ENCODE measurements at places on chromosomes 6 and 20.

DNA sequence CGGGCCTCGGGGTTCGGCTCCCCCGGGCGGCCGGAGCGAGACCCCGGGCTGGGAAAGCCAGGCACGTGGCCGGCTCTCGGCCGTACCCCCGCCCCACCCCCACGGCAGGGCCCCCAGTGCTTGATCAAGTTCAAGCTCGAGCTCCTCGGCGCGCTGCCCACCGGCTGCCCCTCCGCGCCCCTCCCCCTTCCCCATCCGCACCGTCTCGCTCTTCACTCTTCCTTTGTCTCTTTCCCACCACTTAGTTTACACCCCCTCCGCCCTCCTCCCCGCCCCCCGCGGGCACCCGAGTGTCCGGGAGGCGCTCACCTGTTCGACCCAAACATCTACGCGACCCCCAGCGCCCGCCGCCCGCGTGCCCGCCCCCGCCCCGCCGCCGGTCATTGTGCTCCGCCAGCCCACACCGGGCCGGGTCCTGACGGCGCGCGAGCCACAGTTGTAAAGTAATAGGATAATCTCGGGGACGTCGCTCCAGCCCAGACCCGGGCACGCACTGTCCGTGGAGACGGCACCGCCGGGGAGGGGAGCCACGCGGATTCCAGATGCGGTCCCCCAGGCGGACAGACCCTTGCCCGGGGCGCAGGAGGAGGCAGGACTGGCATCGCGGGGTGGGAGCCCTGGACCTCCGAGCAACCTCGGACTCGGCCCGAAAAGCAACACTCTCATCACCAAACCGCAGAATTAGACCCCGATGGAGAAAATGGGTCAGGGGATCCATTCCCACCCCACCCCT, 100.7 kb downstream of the NOL4L start:
- DNase-seq, result peak; percentile 66

DNA sequence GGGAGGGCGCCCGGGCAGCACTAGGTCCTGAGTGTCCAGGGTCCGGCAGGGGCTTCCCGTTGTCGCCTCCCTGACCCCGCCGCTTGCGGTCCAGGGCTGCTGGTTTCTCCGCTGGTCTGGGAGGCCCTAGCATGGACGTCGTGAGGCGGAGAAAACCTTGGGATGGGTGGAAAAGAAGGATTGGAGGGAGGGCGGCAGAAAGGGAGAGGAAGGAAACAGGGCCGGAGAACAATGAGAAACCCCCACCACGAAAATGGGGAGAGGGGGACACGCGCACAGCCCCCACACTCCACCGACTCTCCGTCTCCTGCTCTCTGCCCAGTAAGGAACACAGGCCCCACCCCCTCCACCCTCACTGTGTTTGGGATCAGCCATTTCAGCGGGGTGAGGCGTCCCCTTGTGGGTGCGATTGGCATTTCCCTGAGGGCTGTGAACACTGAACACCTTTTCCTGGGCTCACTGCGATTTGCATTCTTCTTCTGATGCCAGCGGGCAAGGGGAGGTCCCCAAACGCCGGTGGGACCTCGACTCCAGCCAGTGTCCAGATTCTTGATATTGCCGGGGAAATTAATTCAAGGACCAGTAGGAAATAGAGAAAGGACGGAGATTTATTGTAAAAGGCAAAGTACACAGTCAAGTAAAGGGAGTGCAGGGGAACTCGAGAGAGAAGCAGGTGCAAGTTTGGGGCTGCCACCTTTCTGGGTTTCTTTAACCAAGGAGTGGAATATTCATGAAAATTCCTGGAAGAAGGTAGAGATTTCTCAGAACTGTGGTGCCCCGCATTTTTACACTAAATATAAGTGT, 3.3 kb upstream of the RAET1G start:
- peak; percentile 89 for DNase-seq

GRCh38 chr20:16158976-16159286, 414.3 kb downstream of the KIF16B start:
- DNase-seq, result no peak

GRCh38 chr6:34393191-34393965, 909 bp upstream of the NUDT3 start:
- no peak for DNase-seq

- peak; percentile 54 for DNase-seq
Measured at GRCh38 chr6:6771964-6772363, 183.4 kb downstream of the LY86 start.

DNA sequence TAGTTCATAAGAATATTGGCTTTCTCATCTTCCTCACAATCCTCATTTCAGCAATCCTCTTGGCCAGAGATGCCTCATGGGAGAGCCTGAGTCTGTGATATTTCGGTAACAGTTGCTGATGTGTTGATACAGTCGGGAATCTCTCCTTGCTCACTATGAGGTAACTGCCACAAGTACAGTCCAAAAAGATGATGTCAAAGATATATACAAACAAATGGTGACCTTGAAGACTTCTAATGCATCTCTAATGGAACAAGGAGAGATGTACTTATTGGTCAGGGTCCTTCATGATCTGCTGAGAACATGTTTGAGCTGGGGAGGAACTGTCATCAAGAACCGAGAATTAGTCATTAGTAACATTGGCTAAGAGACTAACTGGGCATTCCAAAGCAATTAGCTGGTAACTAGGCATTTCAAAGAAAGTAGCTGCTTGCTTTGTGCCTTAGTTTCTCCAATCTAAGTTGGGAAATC, 56.1 kb downstream of the FILIP1 start:
- no peak for DNase-seq

GRCh38 chr6:156832231-156832647, 55.1 kb downstream of the ARID1B start:
- DNase-seq, result no peak

DNA sequence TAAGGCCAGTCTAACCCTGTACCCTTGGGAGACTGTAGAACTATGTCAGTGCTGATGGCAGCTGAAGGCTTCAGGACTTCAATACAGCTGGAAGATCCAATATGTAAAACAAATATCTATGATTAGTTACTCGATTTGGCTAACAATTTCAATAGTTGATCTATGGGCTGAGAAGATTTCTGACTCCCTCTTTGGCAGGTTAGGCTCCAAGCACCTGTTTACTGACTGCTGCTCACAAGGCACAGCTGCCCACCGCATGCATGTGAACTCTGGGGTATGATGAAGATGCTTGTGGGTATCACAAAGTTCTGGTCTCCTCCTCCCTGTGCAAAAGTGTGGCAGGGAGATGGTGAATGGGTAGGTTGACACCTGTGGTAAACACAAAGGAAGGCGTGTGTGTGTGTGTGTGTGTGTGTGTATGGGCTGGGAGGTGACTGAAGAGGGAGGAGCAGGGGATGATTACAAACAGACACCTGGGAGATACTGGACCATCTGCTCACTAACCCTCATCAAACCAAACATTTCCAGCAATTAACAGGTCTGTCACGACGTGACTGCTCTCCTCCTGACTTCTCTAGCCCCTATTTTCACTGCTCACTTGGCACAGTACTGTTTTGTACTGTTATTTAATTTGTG, 18.1 kb downstream of the ELMO2 start:
- DNase-seq, result peak; percentile 55

DNA sequence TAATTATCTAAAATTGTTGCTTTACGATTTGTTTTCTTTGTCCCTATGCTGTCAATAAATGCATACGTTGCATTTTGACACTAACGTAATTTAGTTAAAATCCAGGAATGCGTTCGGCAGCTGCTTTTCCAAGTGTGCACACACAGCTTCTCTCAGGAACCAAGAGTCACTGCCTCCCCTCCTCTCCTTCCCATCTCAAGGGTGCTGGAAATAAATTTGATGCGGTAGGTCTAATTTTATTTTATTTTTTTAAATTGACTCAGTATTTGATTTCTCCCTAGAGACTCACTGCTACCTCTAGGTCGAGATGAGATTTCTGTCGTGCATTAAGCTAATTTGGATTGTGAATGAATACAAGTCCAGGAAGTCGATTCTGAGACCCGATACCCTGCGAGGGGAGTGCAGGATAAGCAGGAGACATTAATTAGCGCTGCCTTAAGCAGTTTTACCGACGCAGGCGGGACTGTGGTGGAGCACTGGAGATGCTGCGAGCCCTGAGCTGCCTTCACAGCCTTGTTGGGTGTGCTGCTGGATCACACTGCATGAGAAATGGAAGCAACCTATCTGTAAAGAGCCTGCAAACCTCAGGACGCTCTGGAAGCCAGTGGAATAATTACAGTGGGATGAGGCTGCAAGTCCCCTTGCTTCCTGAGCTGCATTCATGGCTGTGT, 381.2 kb downstream of the C6orf118 start:
- peak; percentile 44 for DNase-seq

- DNase-seq, result no peak
Measured at GRCh38 chr6:20024316-20024673, 187.1 kb downstream of the ID4 start.

GRCh38 chr6:84805145-84805544, 40.7 kb upstream of the TBX18 start:
- peak; percentile 11 for DNase-seq

DNA sequence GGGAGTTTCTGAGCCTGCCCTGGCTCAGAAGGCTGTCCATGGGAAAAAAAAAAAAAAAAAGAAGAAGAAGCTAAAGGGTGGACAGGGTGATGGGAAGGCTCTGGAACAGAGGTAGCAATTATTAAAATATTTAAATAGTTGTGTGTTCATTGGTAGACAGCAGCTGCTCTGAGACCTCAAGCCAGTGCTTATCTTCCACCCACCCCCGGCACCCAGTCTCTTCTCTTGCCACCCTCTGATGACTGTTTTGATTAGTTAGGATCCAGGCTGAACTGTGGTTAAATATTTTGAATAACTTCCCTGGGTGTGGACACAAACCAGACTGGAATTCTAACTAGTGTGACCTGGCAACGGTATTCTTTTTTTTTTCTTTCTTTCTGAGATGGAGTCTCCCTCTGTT, 16.9 kb upstream of the SRSF3 start:
- no peak for DNase-seq

DNA sequence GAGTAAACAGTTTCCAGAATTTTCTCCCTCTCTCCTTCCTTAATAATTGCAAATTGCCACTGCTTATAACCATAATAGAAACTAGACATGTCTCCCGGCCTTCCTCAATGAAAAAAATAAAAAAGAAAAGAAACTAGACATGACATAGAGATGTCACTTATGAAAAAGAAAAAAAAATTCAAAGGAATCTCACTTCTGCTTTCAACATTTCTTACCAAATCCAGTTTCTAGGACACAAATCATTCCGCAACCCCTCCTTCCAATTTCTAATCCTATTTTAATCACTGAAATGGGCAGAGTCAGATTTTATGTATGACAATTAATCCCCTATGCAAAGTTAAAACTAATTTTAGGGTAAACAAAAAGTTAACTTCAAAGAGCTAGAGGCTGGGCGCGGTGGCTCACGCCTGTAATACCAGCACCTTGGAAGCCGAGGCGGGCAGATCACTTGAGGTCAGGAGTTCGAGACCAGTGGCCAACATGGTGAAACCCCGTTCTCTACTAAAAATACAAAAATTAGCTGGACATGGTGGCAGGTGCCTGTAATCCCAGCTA, 40.1 kb upstream of the EEF1A1 start:
- no peak for DNase-seq

GRCh38 chr6:120816794-120817193, 517.5 kb downstream of the TBC1D32 start:
- no peak for DNase-seq

DNA sequence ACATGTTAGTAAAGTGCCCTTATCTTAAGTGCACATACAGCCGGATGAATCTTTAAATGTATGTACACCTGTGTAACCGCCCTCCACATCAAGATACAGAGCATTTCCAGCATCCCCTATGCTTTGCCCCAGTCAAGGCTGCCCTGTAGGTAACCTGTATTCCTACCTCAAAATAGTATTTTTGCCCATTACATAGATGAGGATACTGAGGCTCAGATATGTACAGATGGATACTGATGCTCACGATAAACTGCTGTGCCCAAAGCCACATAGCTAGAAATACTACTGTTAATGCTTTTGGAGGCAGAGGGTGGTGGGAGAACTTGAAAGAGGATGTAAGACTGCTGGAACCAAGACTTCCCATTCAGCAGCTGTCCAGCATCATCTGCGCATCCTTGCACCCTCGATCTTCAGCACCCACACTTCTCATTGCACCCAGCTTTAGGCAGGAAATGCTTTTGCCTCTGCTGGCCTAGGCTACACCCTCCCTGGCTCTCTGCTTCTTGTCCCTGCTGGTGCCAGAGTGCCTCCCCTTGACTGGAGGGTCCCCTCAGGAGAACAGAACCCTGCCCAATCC, 27.0 kb upstream of the ZFAND3 start:
- DNase-seq, result no peak

DNA sequence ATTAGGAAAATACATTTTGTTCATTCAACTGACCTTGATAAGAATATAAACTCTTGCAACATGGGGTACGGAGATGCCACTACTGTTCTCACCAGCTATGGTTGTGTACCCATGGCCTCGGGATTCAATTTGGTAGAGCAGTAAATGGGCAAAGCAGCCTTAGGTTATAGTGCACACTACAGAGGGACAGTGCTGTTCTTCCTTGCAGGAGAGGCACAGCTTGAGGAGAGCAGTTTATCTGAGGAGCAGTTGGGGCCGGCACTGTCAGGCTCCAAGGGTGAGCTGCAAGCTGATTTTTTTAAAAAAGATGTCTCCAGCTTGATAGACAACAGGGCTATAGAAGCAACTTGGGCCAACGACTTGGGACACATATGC, 82.4 kb downstream of the SLC35B3 start:
- no peak for DNase-seq

DNA sequence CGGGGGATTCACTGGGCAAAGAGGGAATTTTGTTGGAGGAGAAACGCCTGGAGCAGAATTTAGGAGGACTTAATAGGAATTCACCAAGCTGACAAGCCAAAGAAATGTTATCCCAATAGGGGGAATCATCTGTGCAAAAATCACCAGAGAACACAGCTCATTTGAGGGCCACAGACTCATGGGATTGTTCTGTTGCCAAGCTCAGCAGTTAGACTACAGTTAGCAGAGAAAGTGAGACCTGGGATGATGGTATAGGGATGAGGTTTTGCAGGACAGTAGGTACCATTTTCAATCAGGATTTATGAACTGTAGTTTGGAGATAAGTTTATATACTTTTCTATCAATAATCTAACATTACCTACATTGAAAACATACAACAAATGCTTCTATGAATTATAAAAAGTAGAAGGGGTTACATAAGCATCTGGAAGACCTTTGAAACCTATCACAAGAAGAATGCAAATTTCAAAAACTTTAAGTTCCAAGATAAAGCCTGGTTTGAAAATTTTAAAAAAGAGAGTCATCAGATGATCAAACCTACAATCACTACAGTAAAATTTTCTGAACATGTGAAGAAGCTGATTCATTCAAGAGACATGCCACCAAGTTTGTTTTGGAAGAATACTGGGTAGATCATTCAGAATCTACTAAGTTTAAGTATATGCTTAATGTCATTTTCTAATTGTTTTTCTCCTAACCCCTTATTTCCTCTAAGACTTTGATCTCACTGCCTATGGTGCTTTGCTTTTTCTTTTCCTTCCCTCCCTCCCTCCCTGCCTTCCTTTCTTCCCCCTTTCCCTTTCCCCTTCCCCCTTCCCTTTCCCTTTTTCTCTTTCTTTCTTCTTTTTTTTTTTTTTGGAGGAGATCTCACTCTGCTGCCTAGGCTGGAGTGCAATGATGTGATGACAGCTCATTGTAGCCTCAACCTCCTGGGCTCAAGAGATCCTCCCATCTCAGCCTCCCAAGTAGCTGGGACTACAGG, 81.5 kb downstream of the KIF13A start:
- no peak for DNase-seq

- no peak for DNase-seq
Measured at GRCh38 chr6:84119277-84119676, 85.7 kb downstream of the MRAP2 start.
